ENCODE measurements at places on chromosomes 11 and 22. TPM values are rescaled to one million over a fixed set of nuclear protein-coding genes. Genes with fewer than 3 reads are reported as not detected.

- no peak overlapping the region for H3K27ac ChIP-seq
- no peak overlapping the region for H3K4me3 ChIP-seq
- ATAC-seq = no peak
- peaks cover 94% of the 10 kb centered on the region for H3K27me3 ChIP-seq
- H3K4me1 ChIP-seq = no peaks in the 10 kb centered on the region
- H3K36me3 ChIP-seq = no peaks in the 10 kb centered on the region
Observed at GRCh38 chr22:45883811-45884170, 93.2 kb downstream of the WNT7B start.

DNA sequence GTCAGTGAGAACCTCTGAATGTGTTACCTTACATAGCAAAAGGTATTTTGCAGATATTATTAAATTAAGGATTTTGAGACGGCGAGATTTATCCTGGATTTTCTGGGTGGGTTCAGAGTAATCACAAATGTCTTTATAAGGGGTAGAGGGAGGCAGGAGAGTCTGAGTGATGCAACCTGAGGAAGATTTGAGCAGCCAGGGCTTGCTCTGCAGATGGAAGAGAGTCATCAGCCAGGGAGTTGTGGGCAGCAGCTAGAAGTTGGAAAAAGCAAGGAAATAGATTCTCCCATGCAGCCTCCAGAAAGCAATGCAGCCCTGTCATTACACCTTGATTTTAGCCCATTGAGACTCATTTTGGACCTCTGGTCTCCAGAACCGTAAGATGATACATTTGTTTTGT is 4.1 kb upstream of the WDR74 start:
- no peak overlapping the region for H3K27ac ChIP-seq
- no peak for ATAC-seq
- no peaks in the 10 kb centered on the region for H3K4me1 ChIP-seq
- no peaks in the 10 kb centered on the region for H3K27me3 ChIP-seq
- H3K4me3 ChIP-seq = no peak overlapping the region
- H3K36me3 ChIP-seq = no peaks in the 10 kb centered on the region

DNA sequence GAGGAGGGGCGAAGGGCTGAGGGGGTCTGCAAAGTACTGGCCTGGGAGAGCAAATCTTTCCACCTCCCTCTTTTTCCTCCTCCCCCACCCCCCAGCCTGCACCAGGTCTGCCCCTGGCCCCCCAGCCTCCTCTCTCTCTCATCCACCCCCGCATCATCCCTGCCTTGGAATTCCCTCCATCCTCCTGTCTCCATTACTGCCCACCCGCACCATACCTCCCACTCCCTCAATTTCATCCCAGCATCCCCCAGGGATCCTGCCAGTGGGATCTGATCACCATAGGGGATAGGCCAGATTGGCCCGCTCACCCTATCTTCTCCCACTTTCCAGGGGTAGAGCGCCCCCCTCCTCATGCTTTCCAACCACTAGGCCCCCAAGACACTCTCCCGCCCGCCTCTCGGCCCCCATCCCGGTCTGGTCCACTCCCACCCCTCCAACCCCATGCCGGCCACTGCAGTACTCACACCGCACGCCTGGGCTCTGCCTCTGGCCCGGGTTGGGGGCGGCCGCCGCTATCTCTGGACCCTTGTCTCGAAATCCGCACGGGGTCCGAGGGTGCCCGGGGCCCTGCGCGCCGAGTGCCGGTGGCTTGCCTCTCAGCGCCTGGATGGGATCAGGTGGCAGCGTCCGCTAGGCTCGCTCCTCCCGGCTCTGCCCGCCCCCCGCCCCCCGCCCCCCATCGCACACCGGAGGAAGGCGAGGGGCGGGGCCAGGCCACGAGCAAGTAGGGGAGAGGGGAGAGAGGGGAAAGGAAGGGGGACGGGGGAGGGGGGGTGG is at the start of gene GAL3ST3:
TSS of gene GAL3ST3 (minus strand) at position 615 of the 777 bp plus-strand sequence. CDS start 3,746 bp downstream, outside the sequence.
- peaks cover 22% of the 10 kb centered on the region for H3K27me3 ChIP-seq
- H3K4me3 ChIP-seq = peak within 1 kb of the TSS; percentile 32
- peaks cover under 1% of the 10 kb centered on the region for H3K36me3 ChIP-seq
- peak within 1 kb of the TSS; percentile 66 for H3K27ac ChIP-seq

DNA sequence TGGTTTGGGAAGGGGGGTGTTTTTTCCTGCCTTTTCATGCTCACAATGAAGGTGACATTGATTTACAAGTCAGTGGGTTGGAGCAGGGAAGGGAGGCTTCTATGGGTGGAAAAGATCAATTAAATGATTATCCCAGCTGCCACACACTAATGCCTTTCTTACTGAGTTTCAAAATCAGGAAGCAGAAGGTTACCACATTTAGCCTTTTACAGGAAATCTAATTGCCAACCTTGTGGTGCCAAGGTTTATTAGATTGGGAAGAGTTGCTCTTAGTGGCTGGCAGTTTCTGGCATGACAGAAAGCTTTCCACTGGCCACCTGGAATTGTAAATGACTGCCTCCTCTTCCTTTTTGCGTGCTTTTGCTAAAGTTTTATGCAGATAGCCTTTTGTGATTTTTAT is 98.7 kb downstream of the NAV2 start:
- H3K27me3 ChIP-seq = no peaks in the 10 kb centered on the region
- no peak overlapping the region for H3K4me3 ChIP-seq

The ROBO4 gene
- total RNA-seq = 13.9 TPM

DNA sequence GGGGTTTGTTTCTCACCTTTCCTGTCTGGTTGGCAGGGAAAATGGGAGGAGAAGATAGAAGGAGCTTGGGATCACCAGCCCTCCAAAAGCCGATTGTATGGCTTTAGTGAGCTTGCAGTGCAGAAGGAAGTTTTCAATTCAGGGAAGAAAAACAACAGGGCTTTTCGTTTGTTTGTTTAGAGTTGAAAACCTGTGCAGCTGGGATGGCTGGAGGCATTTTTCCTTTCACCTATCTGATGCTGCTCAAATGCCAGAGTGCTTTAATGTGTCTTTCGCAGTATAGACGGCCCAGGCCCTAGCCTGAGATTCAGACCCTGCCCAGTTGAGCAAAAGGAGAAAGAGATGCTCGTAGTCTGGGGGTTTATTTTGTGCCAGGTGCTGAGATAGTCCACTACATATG is 87.9 kb downstream of the INSC start:
- no peak overlapping the region for H3K27ac ChIP-seq
- H3K27me3 ChIP-seq = no peaks in the 10 kb centered on the region
- H3K4me3 ChIP-seq = no peak overlapping the region
- H3K36me3 ChIP-seq = no peaks in the 10 kb centered on the region
- peaks cover 4% of the 10 kb centered on the region for H3K4me1 ChIP-seq
- no peak for ATAC-seq

GRCh38 chr11:43962383-43963278 is 20.2 kb downstream of the C11orf96 start:
- H3K27me3 ChIP-seq = no peaks in the 10 kb centered on the region
- no peak overlapping the region for H3K4me3 ChIP-seq
- no peak overlapping the region for H3K27ac ChIP-seq
- no peaks in the 10 kb centered on the region for H3K36me3 ChIP-seq
- peaks cover 14% of the 10 kb centered on the region for H3K4me1 ChIP-seq

The PNPLA3 gene
- not detected for total RNA-seq

GRCh38 chr22:36455571-36456463 is 25.6 kb downstream of the TXN2 start:
- no peak overlapping the region for H3K4me3 ChIP-seq
- H3K4me1 ChIP-seq = no peaks in the 10 kb centered on the region
- no peak for ATAC-seq
- H3K27me3 ChIP-seq = no peaks in the 10 kb centered on the region

DNA sequence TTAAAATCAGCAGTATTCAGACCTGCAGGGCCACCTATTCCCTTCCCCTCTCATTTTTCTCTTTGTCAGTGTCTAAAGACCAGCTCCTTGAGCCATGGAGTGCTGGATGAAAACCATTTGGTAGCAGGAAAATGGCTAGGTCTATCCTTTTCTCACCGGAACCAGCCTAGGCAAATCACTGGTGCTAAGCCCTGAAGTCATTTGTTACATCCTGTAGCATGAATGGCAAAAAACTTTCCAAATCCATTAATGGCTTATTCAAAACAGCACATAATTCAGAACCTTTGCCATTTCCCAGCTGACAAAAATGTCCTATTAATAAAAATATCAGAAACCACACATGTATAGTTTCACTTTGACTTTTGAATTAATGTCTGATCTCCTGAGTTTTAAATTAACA is 209.5 kb upstream of the E2F8 start:
- no peak overlapping the region for H3K27ac ChIP-seq
- no peaks in the 10 kb centered on the region for H3K36me3 ChIP-seq
- peaks cover 12% of the 10 kb centered on the region for H3K27me3 ChIP-seq
- no peak overlapping the region for H3K4me3 ChIP-seq
- no peak for ATAC-seq
- H3K4me1 ChIP-seq = no peaks in the 10 kb centered on the region

DNA sequence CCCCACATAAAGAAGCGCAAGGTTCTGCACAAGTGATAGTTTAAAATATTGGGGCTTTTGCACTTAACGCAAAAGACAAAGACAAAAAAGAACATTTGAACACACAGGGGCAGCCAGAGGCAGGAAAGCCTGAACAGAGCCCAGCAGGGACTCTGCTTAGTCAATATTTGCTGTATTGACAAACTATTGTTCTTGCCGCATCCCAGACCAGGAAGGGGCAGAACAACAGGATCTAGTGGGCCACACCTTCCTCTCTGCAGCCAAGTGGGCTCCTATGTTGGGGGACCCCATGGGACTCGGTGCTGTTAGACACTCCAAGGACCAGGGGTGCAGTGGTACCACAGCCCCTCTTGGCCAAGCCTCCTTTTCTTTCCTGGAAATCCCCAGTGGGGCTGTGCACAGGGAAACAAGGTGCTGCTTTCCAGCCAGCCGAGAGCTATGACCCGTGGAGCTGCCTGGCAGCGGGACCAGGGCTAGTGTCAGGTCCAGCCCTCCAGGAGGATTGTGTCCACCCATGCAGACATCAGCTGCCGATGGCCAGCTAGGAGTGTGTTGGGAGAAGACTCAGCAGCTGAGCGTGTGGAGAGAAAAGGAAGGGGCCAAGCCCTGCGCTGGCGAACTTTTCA is 43.3 kb upstream of the ANO1 start:
- no peak for ATAC-seq
- H3K36me3 ChIP-seq = no peaks in the 10 kb centered on the region
- peaks cover 23% of the 10 kb centered on the region for H3K27me3 ChIP-seq
- no peaks in the 10 kb centered on the region for H3K4me1 ChIP-seq
- no peak overlapping the region for H3K4me3 ChIP-seq
- no peak overlapping the region for H3K27ac ChIP-seq

The DRD4 gene
- not detected for total RNA-seq

The SLC22A25 gene
- total RNA-seq = not detected

GRCh38 chr11:65919141-65919572 is at the start of gene DRAP1:
Gene DRAP1, plus strand, starts transcription at chr11:65919426. Its CDS starts 76 bp downstream, at chr11:65919502.
- H3K4me3 ChIP-seq = peak within 1 kb of the TSS; percentile 88
- peak within 1 kb of the TSS; percentile 98 for H3K27ac ChIP-seq
- ATAC-seq = peak; percentile 94
- peaks cover 42% of the 10 kb centered on the region for H3K36me3 ChIP-seq
- H3K4me1 ChIP-seq = peaks cover 42% of the 10 kb centered on the region
- no peaks in the 10 kb centered on the region for H3K27me3 ChIP-seq

DNA sequence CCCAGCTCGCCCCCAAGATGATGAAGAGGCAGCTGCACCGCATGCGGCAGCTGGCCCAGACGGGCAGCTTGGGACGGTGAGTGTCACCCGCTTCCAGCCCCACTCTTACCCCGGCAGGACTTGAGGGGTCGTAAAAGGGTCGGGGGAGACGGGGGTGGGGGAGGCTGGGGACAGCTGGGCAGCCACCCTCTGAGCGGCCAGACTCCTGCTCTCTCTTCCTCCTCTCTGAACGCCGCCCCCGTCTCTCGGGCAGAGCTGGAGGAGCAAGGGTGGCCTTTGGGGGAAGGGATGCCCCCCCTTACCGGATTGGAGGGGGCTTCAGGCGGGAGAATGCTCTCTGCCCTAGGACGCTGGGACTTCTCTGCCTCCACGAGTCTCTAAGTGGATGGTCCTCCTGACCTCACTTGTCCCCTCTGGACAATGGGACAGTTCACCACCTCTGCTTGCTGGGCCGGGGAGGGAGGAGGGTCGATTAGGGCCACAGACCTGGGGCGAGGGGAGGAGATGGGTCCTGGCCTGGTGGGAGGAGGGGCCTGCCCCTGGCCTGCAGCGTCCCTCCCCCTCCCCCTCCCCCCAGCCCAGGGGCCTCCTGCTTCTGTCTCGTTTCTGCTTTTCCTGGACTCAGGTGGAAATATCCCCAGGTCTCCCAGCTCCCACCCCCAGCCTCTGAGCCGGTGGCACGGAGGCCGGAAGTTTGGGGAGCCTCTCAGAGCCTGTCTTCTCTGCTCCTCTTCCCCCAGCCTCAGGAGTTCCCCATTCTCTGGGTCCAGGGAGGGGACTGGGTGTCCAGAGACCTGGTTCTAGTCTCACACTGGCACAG is 512 bp downstream of the SH3BP1 start:
- peaks cover 62% of the 10 kb centered on the region for H3K4me1 ChIP-seq
- H3K27ac ChIP-seq = no peak overlapping the region
- peaks cover 3% of the 10 kb centered on the region for H3K36me3 ChIP-seq
- peak overlapping the region; percentile 58 for H3K4me3 ChIP-seq
